SK-MEL-5 (cell line): ENCODE measurements at places on chromosomes 4 and X.

GRCh38 chr4:93897559-93897958 lies 69.0 kb downstream of the ATOH1 start:
- DNase-seq, result peak; percentile 5

DNA sequence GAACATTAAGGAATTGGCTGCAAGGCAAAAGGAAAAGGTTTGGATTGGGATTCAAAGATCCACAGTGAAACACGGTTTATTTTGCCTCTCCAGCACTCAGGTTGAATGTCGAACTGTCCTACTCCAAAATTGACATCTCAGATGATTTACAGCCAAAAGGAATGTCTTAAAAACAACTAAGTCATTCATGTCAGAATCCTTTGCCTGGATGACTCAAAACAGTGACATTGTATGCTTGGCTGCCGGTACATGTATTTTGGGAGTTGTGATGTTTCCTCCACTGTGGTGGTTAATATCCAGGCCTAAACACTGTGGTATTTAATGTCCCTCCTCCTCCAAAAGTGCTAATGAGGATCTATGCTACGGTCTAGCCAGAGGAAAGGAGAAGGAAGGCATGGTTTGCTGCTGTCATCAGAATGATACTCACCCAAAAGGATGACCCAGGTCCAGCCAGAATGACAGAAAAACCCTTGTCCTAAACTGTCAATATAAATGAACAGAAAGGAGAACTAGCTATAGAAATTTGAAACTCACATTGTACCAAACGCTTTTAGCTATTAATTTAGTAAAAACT lies 20.9 kb downstream of the PGM2 start:
- DNase-seq, result peak; percentile 56

DNA sequence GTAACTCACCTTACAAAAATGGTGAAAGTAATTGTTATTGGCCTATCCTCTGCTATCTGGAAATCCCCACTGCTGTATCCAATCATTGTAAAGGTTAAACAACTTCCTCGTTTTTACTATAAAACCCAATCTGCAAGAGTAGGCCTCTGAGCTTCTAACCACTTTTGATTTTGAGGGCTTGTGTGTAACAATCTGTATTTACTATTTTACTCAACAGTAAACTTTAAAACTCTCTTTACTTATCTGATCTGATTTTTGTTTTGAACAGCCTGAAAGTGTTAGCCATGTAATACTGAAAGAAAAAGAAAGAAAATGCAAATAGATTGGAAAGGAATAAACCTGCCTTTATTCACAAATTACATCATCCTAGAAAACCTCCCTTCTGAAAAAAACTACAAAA lies 63.1 kb downstream of the SLC10A7 start:
- DNase-seq, result no peak

GRCh38 chr4:32022071-32022470 lies 1301.9 kb downstream of the PCDH7 start:
- DNase-seq, result no peak

GRCh38 chrX:22534643-22535042 lies 261.9 kb downstream of the CBLL2 start:
- no peak for DNase-seq
